ENCODE measurements at places on chromosomes 13 and 19.

DNA sequence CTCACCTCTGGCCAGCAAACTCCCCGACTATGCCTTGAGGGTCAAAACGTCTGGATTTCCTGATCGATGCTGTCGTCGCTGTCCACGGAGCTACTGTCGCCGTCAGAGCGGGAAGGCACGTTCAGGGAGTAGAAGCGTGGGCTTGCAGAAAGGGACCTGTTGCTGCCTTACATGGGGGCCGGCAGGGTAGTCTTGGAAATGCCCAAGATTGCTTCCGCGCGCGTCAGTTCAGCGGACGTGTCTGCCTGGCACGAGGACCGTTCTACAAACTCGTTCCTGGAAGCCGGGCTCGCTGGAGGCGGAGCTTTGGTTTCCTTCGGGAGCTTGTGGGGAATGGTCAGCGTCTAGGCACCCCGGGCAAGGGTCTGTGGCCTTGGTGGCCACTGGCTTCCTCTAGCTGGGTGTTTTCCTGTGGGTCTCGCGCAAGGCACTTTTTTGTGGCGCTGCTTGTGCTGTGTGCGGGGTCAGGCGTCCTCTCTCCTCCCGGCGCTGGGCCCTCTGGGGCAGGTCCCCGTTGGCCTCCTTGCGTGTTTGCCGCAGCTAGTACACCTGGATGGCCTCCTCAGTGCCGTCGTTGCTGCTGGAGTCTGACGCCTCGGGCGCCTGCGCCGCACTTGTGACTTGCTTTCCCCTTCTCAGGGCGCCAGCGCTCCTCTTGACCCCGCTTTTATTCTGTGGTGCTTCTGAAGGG is 15.4 kb downstream of the RB1 start:
- no peak for DNase-seq

- DNase-seq: no peak
Observed at GRCh38 chr13:112602189-112602588, 14.2 kb upstream of the TUBGCP3 start.

GRCh38 chr13:21897161-21897560 is 226.3 kb downstream of the FGF9 start:
- DNase-seq: no peak

DNA sequence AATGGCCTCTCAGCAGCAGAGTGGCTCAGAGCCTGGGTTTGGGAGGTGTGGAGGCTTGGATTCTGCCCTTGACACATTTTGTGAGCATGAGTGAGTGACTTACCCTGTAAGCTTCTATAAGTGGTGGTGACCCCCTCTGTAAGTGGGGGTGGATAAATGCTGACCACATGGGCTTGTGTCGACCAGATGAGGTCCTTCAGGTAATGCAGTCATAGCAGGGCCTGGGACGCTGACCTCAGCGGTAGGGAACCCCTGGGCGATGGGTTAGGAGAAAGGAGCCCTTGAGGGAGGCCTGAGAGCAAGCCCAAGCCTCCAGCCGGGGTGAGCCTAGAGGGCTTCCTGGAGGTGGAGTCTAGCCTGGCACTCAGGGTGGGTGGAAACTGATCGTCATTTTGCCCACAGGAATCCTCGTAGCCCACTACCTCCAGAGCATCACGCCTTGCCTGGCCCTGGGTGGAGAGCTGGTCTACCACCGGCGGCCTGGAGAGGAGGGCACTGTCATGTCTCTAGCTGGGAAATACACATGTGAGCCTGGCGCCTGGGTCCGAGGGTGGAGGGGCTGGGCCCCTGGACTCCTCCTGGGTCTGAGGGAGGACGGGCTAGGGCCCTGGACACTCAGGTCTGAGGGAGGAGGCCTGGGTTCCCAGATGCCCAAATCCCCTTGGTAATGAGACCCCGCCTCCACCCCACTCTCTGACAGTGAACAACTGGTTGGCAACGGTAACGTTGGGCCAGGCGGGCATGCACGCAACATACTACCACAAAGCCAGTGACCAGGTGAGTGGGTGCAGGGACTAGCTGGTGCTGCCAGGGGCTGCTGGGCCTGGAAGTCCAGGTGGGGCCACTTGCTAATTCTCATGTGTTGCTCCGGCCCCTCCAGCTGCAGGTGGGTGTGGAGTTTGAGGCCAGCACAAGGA is 5.0 kb upstream of the APOE start:
- no peak for DNase-seq

- DNase-seq: no peak
Observed at GRCh38 chr19:14449321-14449720, 16.2 kb downstream of the PKN1 start.

GRCh38 chr19:3357992-3358688 is 8.2 kb upstream of the NFIC start:
- no peak for DNase-seq

DNA sequence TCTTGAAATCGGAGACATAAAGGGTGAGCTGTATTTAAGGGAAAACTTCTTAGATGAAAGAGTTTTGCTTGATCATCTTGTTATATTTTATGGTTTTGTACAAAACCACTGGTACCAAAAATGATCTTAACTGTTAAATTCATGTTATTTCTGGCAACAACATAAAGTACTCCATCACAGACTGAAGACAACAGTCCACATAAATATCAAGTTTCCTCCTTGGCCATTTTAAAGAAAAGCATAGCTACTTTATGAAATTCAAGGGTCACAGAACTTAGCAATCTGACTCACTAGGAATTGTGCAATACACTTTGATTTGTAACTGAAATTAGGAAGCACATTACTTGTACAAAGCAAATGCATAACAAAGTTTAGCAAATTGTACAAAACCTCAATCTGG is 66.3 kb downstream of the TBC1D4 start:
- no peak for DNase-seq

- DNase-seq: no peak
Observed at GRCh38 chr13:73687087-73687486, 447.1 kb downstream of the KLF12 start.

DNA sequence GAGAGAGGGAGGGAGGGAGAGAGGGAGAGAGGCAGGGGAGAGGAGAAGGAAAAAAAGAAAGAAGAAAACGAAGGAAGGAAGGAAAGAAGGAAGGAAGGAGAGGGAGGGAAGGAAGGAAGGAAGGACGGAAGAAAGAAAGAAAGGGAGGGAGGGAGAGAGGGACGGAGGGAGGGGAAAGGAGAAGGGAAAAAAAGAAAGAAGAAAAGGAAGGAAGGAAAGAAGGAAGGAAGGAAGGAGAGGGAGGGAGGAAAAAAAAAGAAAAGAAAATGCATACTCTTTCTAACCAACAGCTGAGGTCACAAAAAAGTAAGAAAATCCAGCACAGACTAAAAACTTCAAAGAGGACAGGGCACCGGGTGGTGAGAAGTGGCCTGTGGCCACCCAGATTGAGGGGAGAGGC is 109.7 kb downstream of the GNG7 start:
- no peak for DNase-seq

- no peak for DNase-seq
Observed at GRCh38 chr19:43596842-43597461, 557 bp downstream of the ZNF576 start.

DNA sequence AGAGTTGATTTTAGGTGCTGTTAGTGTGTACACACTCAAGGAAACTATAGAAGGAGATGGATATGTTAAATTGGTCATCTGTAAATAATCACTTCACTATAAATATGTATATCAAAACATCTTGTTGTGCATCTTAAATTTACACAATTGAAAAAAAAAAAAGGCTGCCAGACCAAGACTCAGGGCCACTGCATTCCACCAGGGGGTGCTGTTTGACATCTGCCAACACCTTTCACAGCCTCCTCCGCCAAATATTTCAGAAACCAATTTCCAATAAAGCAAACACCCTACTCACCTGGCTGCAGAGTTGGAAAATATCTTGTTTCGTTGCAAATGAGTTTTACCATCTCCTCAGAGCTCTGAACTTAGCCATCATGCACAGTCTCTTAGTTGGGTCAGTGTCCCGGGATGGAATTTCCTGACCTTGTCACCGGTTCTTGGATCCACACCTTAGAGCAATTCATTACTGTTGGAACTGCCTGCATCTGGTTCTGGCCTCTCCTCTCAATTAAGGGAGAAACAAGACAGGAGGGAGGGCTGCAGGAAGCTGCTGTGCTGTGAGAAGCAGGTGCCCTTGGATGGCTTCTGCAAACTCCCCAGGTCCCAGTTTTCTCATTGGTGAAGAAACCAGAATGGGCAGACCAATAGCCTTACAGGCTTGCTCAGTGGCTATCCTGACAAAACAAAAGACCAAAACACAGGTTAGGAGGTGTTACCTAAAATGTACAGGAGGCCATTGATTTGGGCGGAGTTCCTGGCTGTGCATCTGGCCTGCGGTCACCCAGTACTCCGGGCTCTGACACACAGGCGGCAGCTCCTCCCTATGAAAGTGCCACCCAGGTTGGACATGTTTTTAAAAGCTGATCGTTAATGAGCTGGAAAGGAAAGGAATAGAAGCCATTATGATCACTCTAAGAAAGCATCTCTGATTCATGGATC is 746.6 kb downstream of the UQCRFS1 start:
- peak; percentile 30 for DNase-seq

- DNase-seq: no peak
Observed at GRCh38 chr13:34901572-34901971, 40.5 kb upstream of the NBEA start.

DNA sequence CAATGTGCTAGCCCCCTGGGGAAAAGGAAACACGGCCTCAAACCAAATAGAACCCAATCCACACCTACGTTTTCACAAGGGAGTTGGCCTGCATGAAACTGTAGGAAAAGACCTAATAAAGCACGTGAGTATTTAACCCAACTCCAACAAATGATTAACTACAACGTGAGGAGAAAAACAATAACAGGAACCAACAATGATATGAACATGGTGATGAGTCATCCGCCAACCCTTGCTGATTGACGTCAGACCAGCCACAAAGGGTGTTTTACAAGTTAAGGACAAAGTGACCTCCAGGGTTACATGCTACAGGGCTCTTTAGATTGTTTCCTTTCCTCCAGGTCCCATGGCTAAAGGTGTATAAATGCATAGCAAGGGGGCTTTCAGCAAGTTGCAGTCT is 460.5 kb downstream of the COG6 start:
- DNase-seq: no peak

- no peak for DNase-seq
Observed at GRCh38 chr19:48480558-48481500, 11.7 kb downstream of the CYTH2 start.

DNA sequence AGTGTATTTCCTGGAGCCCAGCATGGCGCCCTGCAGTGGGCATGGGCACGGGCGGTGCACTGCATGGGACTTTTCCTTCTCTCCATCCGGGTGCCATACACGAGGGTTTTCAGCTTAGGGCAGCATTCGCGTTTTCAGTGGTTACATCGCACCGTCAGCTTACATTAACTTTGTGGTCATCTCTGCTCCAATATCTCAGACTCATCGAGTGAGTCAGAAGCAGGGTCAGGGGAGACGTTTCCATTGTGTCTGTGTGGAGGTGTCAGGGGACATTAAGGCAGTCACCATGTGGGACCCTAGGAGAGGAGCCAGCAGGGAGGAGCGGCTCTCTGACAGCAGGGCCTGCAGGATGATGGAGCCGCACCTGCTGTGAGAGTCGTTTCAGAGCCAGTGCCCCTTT is 541.0 kb downstream of the FGF9 start:
- no peak for DNase-seq
